ENCODE measurements at places on chromosomes 16 and 17.

DNA sequence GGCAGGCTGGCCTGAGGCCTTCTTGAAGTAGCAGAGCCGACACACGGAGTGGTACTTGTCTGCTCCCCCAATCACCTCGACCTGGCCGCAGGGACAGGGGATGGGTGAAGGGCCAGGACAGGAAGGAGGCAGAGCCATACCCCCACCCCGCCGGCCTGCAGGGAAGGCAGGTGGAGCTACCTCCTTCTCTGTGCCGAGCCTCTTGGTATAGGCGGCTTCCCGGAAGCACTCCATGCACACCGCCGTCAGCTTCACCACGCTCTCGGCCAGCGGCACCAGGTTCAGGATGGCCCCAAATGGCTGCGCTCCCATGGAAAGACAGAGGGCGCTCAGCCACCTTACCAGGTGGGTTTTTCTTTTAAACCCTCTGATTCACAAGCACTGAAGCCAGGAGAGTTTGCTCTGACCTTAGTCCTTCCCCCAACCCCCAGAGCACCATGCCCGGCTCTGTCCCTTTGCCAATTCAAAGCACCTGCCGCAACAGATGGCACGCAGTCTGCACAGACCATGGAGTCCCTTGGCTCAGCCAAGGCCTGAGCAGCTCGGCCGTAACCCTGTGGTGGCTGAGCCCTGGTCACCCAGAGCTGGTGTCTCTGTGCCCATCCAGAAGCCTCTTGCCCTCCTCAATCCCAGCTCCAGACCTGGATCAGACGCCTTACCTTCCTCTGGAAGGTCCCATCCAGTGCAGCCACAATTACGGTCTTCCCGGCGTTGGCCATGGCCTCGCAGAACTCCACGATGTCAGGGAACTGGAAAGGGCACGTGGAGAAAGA is 6.7 kb downstream of the SYNGR2 start:
- DNase-seq: no peak

- no peak for DNase-seq
Observed at GRCh38 chr16:49696414-49697101, 159.4 kb downstream of the ZNF423 start.

- no peak for DNase-seq
Observed at GRCh38 chr17:49551221-49552069, 24.2 kb upstream of the NXPH3 start.

DNA sequence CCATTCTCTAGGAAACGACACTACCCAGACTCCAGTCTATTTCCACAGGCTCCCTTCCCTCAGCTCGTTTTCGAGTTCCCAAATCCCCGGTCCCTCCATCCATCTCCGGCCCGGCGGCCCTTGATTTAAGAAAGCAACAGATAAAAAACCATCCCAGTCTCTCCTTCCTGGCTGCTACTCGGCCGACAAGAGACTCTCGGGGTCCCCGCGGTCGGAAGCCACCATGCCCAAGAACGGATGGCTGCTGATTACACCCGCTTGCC is 182 bp downstream of the RPL26 start:
- no peak for DNase-seq

- DNase-seq: no peak
Observed at GRCh38 chr17:80105762-80106161, 4.4 kb downstream of the GAA start.

GRCh38 chr16:11547118-11547916 is 39.4 kb downstream of the LITAF start:
- no peak for DNase-seq

Data from central memory CD4-positive, alpha-beta T cell (primary cell).